ENCODE measurements at places on chromosomes 5 and 9. TPM values are rescaled to one million over a fixed set of nuclear protein-coding genes. Genes with fewer than 3 reads are reported as not detected.

- H3K27me3 ChIP-seq, result no peaks in the 10 kb centered on the region
- no peak overlapping the region for H3K27ac ChIP-seq
- no peaks in the 10 kb centered on the region for H3K4me1 ChIP-seq
These were observed 62.6 kb downstream of the PUM3 start for GRCh38 chr9:2781336-2781735.

GRCh38 chr5:77423022-77423750, 68.9 kb downstream of the WDR41 start:
- peaks cover 3% of the 10 kb centered on the region for H3K36me3 ChIP-seq
- H3K4me3 ChIP-seq, result no peak overlapping the region
- H3K27me3 ChIP-seq, result peaks cover 4% of the 10 kb centered on the region
- no peak overlapping the region for H3K27ac ChIP-seq
- H3K4me1 ChIP-seq, result no peaks in the 10 kb centered on the region
- DNase-seq, result no peak

DNA sequence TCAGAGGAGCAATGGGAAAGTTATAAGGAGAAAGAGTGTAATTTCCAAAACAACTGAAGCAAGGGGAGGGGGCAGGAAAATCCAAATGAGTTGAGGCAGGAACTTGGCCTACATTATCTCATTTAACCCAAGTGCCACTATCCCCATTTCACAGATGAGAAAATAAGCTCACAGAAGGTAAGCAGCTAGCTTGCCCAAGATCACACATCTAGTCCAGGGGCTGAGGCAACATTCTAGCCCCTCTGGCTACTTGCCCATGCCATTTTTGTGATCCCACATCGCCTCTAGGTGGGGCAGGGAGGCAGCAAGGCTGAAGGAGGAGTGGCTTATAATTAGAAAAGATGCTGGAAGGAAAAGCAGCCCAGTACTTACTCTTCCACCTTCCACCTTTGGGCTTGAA, 2.6 kb upstream of the PSIP1 start:
- H3K36me3 ChIP-seq, result peaks cover 9% of the 10 kb centered on the region
- DNase-seq, result peak; percentile 19
- H3K27ac ChIP-seq, result no peak overlapping the region
- H3K4me3 ChIP-seq, result no peak overlapping the region
- H3K27me3 ChIP-seq, result no peaks in the 10 kb centered on the region
- peaks cover 7% of the 10 kb centered on the region for H3K4me1 ChIP-seq

DNA sequence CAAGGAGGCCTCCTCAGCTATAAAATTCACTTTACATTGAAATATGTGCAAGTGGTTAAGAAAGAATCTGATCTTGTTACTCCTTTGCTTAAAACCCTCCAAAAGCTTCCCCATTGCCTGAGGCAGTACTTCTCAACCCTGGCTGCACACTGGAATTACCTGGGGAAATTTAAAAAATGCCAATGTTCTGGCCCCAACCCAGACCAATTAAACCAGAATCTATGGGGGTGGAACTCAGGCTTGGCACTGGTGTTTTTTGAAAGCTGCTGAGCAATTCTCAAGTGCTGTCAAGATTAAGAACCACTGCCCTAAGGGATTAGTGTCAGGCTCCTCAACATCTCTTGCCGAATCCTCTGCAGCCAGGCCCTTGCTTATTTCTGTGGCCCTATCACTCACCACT, 269.6 kb downstream of the ELAVL2 start:
- no peak for DNase-seq
- H3K36me3 ChIP-seq, result no peaks in the 10 kb centered on the region
- H3K27me3 ChIP-seq, result no peaks in the 10 kb centered on the region

DNA sequence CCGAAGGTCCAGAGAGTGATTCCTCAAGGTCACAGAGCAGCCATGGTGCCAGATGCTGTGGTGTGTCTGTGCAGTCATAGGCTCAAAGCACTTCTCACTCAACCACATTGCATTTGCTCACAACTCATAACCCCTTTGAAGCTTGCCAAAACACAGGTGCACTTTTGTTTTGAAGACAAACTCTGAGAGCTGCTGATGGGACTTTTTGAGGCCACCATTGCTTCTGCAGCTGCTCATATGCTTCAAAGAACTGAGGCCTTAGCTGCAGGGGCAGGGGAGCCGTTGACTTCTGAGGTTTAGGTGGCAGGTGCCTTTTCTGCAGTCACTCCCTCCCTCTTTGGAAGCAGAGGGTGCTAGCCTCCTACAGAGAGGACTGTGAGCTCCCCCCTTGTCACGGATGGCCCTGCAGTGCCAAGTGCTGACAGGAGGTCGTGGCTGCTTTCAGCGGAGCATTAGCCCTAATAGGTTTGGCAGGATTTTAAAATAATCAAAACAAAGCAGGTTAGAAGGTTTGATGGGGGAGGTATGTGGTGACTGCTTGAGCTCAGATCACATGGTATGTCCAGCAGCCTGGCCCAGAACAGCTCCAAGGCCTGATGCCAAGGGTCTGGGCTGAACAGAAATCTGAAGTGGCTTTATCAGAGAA, 232.1 kb downstream of the MAN2A1 start:
- H3K27me3 ChIP-seq, result no peaks in the 10 kb centered on the region
- H3K4me1 ChIP-seq, result no peaks in the 10 kb centered on the region
- H3K4me3 ChIP-seq, result no peak overlapping the region
- no peak overlapping the region for H3K27ac ChIP-seq
- DNase-seq, result no peak

TAF1L gene
- total RNA-seq, result 0.02 TPM

PCDHA4 gene
- total RNA-seq, result 0.04 TPM

DNA sequence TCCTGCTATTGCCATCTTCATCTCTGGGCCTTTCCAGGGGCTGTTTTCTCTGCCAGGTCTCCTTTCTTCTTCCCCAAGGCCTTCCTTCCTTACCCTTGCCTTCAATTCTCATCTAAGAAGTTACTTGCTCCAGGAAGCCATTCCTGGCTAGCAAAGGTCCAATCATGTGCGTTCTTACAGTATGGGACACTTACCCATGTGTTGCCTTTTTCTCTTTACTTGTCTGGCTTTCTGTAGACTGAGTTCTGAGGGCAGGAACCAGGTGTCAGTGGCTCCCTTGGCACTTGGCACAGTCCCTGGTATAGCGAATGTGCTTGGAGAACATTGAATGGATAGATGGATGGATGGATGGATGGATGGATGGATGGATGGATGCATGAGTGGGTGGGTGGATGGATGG, 10.2 kb downstream of the FOXI1 start:
- H3K27me3 ChIP-seq, result peaks cover 32% of the 10 kb centered on the region
- no peak for DNase-seq
- H3K4me3 ChIP-seq, result no peak overlapping the region
- H3K36me3 ChIP-seq, result no peaks in the 10 kb centered on the region

DNA sequence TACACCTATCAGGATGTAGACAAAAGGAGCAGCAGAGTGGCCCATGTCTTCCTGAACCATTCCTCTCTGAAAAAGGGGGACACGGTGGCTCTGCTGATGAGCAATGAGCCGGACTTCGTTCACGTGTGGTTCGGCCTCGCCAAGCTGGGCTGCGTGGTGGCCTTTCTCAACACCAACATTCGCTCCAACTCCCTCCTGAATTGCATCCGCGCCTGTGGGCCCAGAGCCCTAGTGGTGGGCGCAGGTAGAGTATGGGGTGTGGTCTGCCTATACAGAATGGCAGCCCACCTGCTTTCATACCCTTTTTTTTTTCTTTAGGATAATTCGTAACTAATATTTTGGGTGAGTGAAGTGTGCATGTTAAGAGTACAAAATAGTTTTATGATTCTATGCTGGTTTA, 1.1 kb downstream of the SLC27A6 start:
- H3K27ac ChIP-seq, result no peak overlapping the region
- H3K4me1 ChIP-seq, result peaks cover 11% of the 10 kb centered on the region
- H3K4me3 ChIP-seq, result no peak overlapping the region
- no peak for DNase-seq
- no peaks in the 10 kb centered on the region for H3K36me3 ChIP-seq

DNA sequence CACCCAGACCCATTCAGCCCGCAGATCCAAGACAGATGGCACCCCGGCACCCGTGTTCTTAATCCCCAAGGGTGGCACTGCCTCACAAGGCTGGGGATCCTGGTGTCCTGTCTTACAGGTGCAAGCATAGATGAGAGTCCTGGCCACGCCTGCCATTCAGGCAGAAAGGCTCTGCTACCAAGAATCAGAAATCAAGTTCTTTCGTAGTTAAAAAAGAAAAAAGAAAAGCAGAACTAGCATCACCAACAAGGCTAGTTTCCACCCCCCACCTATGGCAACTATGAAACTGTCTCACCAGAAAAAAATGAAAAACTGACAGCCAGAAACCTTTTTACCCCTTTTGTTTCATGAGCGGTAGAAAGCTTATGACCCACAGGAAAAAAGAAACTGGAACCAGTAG, 170.4 kb downstream of the SYK start:
- no peak overlapping the region for H3K4me3 ChIP-seq
- no peak for DNase-seq
- H3K27ac ChIP-seq, result no peak overlapping the region

DNA sequence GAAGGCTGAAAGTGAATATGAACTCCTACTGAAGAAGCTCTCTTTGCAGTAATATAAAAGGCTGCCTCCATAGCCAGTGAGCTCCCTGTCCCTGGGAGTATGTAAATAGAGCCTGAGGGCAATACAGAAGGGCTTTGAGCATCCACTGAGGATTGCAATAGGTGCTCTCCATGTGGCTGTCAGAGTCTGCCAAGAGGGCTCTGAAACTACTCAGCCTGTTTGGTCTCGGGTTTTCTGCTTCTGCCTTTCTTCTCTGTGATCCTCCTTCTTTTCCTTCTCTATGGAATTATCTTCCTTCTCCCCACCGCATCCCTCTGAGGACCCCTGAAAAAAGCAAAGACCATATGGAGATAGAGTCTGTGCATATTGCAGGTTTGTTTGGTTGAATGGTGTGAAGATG, 69.4 kb downstream of the PCDH1 start:
- peaks cover 49% of the 10 kb centered on the region for H3K27me3 ChIP-seq
- DNase-seq, result no peak
- H3K4me1 ChIP-seq, result peaks cover 6% of the 10 kb centered on the region
- H3K27ac ChIP-seq, result no peak overlapping the region
- no peak overlapping the region for H3K4me3 ChIP-seq
- H3K36me3 ChIP-seq, result no peaks in the 10 kb centered on the region

DNA sequence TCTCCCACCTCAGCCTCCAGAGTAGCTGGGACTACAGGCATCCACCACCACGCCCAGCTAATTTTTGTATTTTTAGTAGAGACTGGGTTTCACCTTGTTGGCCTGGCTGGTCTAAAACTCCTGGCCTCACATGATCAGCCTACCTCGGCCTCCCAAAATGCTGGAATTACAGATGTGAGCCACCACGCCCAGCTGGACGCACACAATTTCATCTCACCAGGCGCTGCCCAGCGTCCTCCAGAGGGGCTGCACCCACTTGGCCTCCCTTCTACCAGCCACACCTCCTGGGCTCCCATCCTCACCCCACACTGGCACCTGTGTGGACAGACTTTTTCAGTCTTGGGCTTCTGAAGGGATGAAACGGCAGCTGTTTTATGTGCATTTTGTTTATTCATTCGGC, 3.8 kb upstream of the EXOC3 start:
- no peak overlapping the region for H3K27ac ChIP-seq

DNA sequence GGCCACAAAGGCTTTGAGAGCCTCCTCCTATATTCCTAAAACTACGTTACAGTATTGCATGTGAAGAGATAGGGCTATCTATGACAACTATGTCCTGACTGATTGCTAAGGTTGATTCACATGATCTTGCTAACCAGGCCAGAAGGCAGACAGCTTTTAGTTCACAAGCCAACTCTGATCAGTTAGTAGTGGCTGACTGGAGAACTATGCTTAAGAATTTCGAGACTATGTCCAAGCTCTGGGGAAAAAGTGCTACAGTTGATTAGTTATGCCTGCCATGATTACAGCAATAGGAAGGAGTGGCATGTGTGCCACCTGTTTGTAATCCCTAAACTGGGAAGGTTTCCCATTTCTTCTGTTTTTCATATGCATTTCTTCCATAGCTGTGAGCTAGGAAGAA, 223.4 kb downstream of the DOCK8 start:
- DNase-seq, result no peak
- H3K4me3 ChIP-seq, result no peak overlapping the region
- H3K36me3 ChIP-seq, result peaks cover 72% of the 10 kb centered on the region
- no peaks in the 10 kb centered on the region for H3K4me1 ChIP-seq
- no peaks in the 10 kb centered on the region for H3K27me3 ChIP-seq
